ENCODE measurements at places on chromosomes 1 and 21.

DNA sequence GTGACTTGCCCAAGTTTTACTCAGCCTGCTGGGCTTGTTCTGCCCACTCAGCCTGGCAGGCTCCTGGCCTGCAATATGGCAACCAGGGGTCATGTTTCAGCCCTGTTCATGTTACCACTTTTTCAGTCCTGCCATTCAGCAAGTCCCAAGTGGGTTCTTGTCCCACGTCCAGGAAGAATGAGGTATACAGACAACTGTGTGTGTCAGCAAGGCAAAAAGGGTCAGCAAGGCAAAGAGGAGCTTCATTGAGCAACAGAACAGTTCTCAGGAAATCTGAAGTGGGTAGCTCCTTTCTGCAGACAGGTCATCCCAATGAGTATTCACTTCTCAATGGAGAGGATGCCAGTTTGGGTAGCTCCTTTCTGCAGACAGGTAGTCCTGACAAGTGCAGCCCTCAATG lies 1233.3 kb upstream of the B3GALT2 start:
- DNase-seq = no peak

- no peak for DNase-seq
Measured at GRCh38 chr1:6519935-6520671, 28.6 kb upstream of the PLEKHG5 start.

- DNase-seq = no peak
Measured at GRCh38 chr21:45830221-45830640, 151.3 kb upstream of the COL6A1 start.

- DNase-seq = no peak
Measured at GRCh38 chr1:33281554-33282303, 25.4 kb downstream of the ZNF362 start.

GRCh38 chr1:55848906-55849305 lies 633.7 kb upstream of the USP24 start:
- no peak for DNase-seq

DNA sequence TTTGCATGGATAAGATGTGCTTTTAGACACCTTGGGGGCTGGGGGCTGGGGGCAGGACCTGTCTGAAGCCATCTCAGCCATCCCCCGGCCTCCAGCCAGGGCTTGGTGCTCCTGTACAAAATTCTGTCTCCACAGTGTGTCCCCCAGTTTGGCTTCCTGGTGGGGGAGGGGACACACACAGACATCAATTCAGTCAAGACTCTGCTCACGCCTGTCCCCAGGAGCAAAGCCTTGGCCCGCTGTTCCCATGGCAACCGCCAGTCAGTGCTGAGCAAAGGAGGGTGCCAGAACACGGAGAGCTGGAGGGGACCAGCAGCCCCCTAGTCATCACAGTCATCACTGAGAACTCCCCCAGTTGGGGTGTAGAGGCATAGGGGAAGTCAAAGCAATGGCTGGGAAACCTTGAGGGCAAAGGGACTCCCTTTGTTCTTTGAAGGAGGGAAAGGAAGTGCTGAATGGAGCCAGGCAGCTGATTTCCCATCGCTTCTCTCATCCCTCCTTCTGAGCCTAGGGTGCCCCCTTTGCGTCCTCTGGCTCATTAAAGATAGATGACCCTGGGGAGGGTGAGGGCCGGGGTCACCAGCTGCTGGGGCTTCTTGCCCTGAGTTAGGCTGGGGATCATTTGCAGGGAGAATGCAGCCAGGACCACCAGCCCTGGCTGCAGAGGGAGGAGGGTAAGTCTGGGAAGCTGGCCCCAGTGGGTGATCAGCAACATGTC lies 134.9 kb upstream of the IPO9 start:
- DNase-seq = no peak

- DNase-seq = no peak
Measured at GRCh38 chr1:18360251-18360650, 120.5 kb upstream of the KLHDC7A start.

- peak; percentile 49 for DNase-seq
Measured at GRCh38 chr21:34807146-34807880, 138.5 kb downstream of the CLIC6 start.

GRCh38 chr1:203860396-203861025 lies 888 bp upstream of the SNRPE start:
- DNase-seq = no peak

DNA sequence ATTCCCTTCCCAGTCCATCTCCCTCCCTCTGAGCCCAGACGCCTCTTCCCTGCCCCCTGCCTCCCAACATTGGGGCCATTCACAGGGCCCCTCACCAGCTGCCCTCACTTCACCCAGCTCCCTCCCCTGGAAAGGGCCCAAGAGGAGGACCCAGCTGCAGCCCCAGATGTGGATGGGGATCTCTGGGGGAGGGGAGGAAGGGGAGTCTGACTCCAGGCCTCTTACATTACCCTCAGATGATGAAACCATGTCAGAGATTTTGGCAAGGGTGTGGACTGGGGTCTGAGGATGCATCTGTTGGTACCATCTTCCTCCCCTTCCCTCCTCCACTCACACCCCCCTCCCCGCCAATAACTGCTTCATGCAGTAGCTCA lies 1.1 kb upstream of the KIF21B start:
- DNase-seq = no peak

- no peak for DNase-seq
Measured at GRCh38 chr1:92832537-92833114, 786 bp downstream of the RPL5 start.

DNA sequence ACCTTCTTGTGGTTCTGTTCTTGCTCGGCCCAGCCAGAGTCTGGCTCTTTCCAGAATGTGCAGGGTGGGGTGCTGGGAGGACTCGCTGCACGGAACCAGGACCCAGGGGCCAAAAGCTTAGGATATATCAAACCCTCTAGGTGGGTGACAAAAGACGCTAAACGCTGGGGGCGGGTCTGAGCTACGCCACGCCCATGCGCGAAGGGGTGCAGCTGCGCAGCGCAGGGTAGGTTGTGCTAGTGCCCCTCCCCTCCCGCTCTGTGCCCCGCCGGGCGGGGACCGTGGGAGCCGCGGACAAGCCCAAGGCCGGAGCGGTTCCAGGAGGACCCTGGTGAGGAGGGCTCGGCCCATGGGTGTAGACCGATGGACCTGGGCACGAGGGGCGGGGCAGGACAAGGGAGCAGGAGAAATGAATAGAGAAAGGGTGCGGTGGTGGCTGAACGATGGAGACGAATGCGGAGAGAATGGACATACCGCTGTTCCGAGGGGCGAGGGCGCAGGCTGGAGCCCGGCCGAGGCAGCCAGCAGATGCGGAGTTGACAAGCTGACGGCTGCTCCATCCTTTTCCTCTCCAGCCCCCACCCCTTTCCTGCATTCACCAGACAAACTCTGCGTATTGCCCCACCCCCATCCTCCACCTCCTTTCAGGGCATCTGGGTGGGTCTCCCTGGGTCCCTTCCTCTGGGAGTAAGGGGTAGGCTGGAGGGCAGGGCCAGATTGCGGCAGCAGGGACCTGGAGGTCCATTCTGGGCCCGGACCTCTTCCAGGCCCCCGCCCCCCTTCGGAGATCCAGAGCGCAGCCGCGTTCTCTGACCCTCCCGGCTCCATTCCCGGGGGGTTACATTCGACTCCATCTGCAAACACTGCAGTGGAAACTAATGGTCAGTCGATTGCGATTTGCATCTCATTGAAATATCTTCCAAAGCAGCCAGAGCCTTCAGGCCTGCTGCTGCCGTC lies at the start of gene RUSC1:
TSS of gene RUSC1 (plus strand) at position 234 of the 957 bp plus-strand sequence. CDS start 880 bp downstream, outside the sequence.
- DNase-seq = peak; percentile 69

DNA sequence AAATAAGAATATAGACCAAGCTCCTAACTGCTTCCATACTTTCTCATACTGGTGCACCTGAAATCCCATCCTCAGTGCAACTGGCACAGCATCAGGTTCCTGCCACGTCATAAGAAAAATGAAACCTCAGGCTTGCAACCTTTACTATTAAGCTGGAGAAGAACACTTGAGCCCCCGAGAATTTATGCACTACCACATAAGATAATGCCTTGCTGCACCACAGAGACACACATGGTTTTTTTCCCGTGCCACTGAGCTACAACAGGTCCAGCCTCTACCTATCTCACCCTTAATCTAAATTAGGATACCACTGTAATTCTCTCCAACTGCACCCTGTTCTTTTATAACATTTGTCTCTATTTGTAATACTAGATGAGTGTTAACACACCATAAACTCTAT lies 174.5 kb downstream of the DENND1B start:
- DNase-seq = no peak

DNA sequence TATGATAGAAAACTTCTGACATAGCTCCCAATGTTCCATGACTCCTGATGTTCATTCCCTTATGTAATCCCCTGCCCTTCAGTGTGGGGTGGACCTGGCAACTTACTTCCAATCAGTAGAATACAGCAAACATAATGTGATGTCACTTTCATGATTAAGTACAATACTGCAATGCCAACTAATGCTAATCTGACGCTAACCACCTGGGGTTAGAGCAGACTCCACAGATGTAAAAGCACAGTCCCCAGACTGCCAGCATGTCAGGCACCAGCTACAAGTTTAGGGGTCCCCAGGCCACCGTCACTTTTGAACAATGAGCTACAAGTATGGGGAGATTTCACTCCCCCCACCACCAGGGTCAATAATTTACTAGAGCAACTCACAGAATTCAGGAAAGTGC lies 32.3 kb upstream of the FBXO28 start:
- DNase-seq = no peak

- DNase-seq = no peak
Measured at GRCh38 chr1:114828251-114828650, 26.4 kb upstream of the SYCP1 start.

DNA sequence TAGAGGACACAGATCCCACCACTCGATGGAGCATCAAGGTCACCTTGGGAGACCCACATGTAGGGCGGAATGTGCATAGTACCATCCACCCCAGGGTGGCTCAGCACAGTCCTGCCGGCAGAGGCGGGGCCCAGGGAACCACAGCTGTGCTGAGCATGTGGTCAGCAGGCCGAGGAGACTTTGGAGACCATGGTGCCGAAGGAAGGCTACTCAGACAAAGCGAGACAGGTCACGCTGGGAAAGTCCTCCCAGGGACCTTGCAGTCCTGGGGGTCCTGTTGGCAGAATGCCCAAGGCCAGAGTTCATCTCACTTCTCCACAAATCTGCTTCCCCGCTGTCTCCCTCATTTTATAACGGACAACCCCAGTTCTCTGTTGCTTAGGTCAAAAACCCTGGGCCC lies 22.5 kb downstream of the WNT3A start:
- no peak for DNase-seq

- DNase-seq = no peak
Measured at GRCh38 chr1:97632075-97632474, 288.8 kb downstream of the DPYD start.
